ENCODE measurements at places on chromosomes 1 and 21.
A peak's percentile ranks its signal among the peaks of the same experiment; 100 is the strongest.

- no peaks in the 10 kb centered on the region for H3K27me3 ChIP-seq
- DNase-seq: peak; percentile 82
- H3K4me3 ChIP-seq: no peak overlapping the region
- H3K36me3 ChIP-seq: no peaks in the 10 kb centered on the region
These were observed 474.5 kb downstream of the PTPRC start for GRCh38 chr1:199113265-199113869.

GRCh38 chr1:52404116-52404974 is at the start of the genes ORC1 and PRPF38A:
Gene ORC1, minus strand, starts transcription at chr1:52404423. Its CDS starts 2,200 bp downstream, at chr1:52402223.
Gene PRPF38A, plus strand, starts transcription at chr1:52404602. Its CDS starts 148 bp downstream, at chr1:52404750.
- DNase-seq: peak; percentile 97
- no peaks in the 10 kb centered on the region for H3K4me1 ChIP-seq
- peaks cover 10% of the 10 kb centered on the region for H3K36me3 ChIP-seq

DNA sequence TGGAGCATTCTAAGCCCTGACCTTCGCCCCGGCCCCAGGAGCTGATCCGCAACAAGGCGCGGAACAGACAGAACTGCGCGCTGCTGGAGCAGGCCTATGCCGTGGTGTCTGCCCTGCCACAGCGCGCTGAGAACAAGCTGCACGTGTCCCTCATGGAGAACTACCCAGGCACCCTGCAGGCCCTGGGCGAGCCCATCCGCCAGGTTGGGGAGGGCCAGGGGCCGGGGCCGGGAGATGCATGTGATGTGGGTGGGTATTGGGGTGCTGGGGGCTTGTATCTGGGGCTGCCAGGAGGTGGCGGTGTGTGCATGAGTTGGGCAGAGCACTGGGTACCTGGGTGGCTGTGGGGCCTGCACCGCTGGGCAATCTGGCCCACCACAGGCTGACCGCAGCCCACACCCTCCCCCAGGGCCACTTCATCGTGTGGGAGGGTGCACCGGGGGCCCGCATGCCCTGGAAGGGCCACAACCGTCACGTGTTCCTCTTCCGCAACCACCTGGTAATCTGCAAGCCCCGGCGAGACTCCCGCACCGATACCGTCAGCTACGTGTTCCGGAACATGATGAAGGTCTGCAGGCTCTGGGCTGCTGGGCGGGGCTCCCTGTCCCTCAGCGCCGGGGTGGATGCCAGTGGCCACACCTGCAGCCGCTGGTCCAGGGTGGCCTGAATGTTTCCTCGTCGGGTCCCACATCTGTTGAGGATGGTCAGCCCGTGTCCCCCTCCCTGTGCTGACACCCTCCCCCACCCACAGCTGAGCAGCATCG is 65.8 kb downstream of the TRIM11 start:
- H3K4me3 ChIP-seq: no peak overlapping the region
- no peak overlapping the region for H3K27ac ChIP-seq
- no peak for DNase-seq

GRCh38 chr21:26758083-26758880 is 86.9 kb downstream of the ADAMTS1 start:
- no peak overlapping the region for H3K27ac ChIP-seq
- no peak for DNase-seq
- no peak overlapping the region for H3K4me3 ChIP-seq
- no peaks in the 10 kb centered on the region for H3K36me3 ChIP-seq
- no peaks in the 10 kb centered on the region for H3K27me3 ChIP-seq

DNA sequence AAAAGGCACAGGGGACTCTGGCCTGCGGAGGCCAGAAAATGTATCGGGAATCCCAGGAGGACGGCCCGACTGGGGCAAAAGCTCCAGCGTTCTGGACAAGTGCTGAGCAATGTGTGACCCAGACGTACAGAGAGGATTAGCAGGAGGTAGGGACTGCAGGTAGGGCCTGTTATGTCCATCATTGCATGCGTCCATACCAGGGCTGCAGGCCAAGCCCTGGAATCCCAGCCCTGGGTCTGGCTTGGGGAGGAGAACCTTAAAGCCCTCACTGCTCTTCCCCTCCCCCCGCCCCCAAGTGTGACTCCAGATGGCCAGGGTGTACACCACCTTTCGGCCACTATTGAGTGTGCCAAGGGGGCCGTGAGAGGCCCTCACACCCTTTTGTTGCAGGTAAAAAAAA is 2.0 kb downstream of the RNF207 start:
- no peaks in the 10 kb centered on the region for H3K36me3 ChIP-seq
- no peaks in the 10 kb centered on the region for H3K27me3 ChIP-seq
- H3K4me1 ChIP-seq: peaks cover 7% of the 10 kb centered on the region
- no peak overlapping the region for H3K4me3 ChIP-seq
- no peak overlapping the region for H3K27ac ChIP-seq

GRCh38 chr1:46181343-46182260 is 5.3 kb upstream of the P3R3URF start:
- H3K27ac ChIP-seq: no peak overlapping the region
- DNase-seq: peak; percentile 61
- no peaks in the 10 kb centered on the region for H3K27me3 ChIP-seq
- no peaks in the 10 kb centered on the region for H3K36me3 ChIP-seq
- H3K4me1 ChIP-seq: peaks cover 16% of the 10 kb centered on the region

DNA sequence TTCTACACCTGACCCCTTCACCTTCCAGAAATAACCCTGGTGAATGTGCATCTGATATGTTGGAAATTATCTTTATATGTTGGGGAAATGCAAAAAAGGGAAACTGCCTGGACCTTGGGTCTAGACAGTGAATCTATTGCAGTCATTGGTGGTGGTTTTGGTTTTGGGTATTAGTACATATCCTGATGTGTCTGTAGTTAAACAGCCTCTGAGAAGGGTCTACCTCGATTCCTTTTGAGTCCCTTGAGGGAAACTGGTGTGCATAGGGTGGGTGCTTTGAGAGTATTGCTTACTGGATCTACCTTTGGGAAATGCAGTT is 127.3 kb upstream of the KIAA0040 start:
- H3K4me1 ChIP-seq: no peaks in the 10 kb centered on the region
- H3K36me3 ChIP-seq: no peaks in the 10 kb centered on the region
- no peaks in the 10 kb centered on the region for H3K27me3 ChIP-seq
- no peak overlapping the region for H3K27ac ChIP-seq
- no peak overlapping the region for H3K4me3 ChIP-seq
- no peak for DNase-seq
